ENCODE measurements at places on chromosomes 6 and 20.

DNA sequence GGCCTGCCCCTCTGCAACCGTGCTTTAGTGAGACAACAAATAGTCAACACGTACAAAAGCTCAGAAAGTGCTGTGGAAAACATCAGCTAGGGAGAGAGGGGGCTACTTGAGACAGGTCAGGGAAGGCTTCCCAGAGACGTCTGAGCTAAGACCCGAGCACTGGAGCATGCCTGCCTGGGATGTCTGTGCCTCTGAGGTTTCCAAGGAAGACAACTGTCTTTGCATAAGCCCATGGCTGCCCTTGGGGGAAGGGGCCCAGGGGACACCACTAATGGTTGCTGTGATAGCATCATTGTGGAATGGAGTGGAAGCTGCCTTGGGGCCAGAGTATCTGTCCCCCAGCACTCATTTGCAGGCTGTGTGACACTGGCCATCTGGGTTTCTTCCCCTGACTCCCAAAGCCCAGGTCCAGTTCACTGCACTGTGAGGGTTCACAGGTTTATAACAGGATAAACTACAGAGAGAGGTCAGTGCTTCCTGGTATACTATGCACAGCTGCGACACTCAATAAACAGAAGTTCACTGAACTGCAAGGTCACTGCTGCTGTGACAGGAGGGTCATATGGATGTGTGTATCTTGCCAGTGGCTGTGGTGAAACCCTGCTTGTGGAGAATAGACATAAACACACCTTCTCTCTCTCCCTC lies 1.5 kb upstream of the ARFGEF2 start:
- no peak for DNase-seq

DNA sequence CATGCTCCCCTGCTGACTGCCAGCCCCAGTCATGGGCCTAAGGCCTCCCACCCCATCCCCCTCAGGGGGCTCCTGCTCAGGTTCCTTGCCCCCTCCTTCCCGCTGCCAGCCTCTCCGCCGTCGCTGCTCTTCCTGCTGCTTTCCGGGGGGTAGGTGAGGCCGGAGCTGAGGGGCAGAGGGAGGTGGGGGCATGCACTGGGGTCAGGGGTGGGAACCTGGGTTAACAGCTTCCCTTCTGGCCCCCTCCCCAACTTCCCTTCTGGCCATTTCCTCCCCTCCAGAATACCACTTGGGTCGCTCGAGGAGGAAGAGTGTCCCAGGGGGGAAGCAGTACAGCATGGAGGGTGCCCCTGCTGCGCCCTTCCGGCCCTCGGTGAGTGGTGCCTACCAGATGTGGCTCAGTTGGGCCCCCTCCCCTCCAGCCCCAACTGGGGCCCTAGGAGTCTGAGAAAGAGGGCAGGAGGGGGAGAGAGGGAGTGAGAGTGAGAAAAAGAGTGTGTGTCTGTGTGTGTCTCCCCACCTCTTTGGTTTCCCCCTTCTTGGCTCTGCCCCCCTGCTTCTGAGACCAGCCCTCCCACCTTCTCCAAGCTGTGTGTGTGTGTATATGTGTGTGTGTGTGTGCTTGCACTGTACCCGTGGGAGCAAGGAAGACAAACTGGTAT lies 12.1 kb downstream of the SYNGAP1 start:
- DNase-seq = no peak

- no peak for DNase-seq
Measured at GRCh38 chr20:12207875-12208274, 290.2 kb downstream of the BTBD3 start.

- DNase-seq = no peak
Measured at GRCh38 chr20:62980970-62981369, 25.8 kb downstream of the BHLHE23 start.

GRCh38 chr20:44586289-44586911 lies 4.0 kb downstream of the PKIG start:
- DNase-seq = no peak

DNA sequence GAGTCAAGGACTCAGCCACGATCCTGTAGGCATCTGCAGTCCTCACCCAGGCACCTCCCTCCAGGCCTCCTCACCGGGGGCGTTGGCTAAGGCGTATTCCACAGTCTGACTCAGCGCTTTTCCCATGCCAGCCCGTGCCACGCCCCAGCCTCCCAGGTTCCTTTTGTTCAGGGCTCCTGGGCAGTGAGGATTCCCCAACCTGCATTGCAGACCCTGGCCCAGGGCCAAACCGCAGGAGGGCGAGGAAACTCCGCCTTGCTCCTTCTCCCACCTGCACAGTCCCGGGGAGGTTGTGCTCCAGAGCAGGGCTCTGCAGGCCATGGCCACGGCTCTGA lies 202.8 kb upstream of the CST7 start:
- no peak for DNase-seq

- no peak for DNase-seq
Measured at GRCh38 chr6:68728159-68728979, 93.3 kb downstream of the ADGRB3 start.

DNA sequence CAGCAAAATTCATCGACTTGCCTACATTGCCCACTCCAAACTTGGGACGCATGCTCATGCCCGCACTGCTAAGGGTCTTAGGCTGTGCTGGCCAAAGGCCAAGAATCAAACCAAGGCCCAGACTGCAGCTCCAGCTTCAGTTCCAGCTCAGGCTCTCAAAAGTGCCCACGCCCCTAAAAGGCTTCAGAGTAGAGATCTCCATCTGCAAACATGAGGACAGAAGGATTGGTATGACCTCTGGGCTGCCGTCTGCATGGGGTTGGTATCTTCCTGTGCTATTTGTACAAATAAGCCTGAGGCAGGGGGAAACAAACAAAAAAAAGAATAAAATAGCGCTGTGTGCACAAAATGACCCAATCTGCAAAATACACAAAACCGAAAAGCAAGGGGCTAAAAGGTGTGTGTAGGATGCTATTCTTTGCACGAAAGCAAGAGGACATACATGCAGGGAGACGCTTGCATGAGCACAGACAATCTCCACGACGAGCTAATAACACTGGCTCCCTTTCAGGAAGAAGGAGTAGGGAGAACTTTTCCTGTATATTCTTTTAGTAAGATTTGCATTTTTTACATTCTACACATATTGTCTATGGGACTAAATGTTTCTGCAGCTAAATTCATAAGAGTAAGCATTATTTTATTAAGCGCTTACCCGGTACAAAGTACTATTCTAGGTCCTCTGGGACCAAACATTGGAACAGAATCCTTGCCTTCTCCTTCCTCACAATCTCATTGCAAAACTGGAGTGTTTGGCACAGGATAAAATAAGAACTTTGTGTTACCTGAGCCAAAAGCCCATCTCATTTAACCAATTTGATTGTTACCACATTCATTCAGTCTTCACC lies 33.1 kb downstream of the ATP9A start:
- no peak for DNase-seq

- no peak for DNase-seq
Measured at GRCh38 chr6:43770372-43771209, 580 bp downstream of the VEGFA start.

- no peak for DNase-seq
Measured at GRCh38 chr6:7463785-7464184, 74.2 kb downstream of the RIOK1 start.

DNA sequence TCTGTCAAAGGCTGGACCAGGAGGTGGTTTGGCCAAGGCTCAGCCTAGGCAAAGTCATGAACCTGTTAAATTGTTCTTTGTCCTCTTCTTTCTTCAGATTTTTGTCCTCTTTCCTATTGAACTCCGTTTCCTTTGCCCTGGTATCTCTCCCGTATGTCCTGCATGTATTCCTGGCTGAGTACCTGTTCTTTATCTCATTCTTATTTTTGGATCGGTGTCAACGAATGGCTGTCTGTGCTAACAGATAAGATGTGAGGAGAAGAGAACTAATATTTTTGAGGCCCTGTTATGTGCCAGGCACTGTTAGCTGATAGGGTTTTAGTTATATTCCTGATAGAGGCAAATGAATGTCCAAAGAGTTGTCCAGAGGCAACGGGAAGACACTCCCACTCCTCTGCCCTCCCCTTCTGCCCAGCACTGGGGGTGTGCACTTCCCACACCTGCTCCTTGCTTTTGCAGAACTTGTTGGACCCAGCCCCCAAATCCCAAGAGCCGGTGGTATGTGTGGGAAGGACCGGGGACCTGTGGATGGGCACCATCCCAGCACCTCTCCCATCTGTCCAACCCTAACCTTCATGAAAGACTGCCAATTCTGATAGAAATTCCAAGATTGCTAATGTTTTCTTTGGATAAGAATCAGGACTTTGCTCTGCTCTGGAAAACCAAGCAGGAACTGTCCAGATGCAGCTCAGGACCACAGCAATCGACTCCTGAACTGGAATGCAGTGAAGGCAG lies 20.6 kb downstream of the MMP24OS start:
- no peak for DNase-seq

DNA sequence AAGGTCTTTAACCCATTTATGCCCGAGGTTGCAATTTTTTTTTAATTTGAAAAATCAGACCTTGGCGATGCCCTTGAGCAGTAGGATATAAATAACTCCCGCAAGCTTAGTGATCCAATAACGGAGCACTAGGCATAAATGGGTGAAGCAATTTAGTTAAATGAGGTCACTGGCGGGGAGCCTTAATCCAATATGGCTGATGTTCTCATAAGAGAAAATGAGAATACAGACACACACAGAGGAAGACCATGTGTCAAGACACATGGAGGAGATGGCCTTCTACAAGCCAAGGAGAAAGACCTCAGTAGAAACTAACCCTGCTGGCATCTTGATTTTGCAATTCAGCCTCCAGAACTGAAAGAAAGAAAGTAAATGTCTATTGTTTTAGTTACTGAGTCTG lies 735 bp downstream of the SIRPG start:
- DNase-seq = no peak

DNA sequence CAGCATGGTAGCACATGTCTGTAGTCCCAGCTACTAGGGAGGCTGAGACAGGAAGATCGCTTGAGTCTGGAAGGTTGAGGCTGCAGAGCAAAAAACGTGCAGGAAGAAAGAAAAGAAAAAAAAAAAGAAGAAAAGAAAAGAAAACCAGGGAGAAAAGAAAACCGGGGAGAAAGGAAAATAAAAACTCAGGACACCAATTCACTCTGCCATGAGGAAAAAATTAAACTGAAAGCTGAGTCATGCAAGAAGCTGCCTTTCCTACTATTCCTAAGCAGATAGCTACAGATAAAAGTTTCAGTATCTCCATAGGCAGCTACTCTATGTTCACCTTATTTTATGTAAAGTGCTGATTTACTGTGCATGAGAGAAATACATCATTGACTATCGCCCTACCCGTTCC lies 10.5 kb downstream of the PTGIS start:
- no peak for DNase-seq

DNA sequence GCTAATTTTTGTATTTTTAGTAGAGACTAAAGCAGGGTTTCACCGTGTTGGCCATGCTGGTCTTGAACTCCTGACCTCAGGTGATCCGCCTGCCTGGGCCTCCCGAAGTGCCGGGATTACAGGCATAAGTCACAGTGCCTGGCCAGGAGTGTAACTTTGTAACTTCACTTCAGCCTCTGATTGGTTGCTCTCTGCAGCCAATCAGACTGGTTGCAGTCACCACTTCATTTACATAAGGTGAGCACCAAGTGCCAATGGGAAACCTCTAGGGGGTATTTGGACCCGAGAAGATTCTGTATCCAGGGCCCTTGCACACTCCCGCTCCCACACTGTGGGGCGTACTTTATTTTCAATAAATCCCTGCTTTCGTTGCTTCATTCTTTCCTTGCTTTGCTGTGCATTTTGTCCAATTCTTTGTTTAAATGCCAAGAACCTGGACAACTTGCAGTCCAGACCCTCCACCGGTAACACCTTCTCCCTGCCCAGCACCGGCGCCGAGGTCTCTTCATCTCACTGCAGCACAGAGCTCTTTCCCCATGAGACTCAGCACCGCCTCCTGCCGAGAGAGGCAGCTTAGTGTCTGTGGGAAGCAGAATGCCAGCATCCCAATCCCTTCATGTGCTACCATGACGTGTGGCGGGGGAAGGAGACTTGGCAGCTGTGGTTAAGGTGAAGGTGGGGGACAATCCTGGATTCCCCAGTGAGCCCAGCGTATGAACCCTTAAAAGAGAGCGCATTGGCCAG lies 14.0 kb upstream of the MRGBP start:
- no peak for DNase-seq

- no peak for DNase-seq
Measured at GRCh38 chr20:63224412-63225081, 8.6 kb upstream of the YTHDF1 start.

DNA sequence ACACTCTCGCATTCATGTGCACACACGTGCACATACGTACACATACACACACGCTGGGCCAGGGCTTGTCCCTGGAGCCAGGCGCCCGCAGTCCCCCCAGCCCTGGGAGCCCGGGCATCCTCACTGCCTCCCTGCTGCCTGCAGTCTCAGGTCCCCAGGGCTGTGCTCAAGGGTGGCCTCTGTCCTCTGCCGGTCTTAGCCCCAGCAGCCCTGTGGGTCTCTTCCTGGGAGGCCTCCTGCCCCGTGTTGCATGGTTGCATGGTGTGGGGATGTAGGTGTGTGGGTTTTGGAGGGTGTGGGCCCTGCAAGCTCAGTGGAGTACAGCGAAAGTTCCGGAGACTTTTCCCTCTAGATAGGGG lies 101.5 kb downstream of the TMEM242 start:
- no peak for DNase-seq

DNA sequence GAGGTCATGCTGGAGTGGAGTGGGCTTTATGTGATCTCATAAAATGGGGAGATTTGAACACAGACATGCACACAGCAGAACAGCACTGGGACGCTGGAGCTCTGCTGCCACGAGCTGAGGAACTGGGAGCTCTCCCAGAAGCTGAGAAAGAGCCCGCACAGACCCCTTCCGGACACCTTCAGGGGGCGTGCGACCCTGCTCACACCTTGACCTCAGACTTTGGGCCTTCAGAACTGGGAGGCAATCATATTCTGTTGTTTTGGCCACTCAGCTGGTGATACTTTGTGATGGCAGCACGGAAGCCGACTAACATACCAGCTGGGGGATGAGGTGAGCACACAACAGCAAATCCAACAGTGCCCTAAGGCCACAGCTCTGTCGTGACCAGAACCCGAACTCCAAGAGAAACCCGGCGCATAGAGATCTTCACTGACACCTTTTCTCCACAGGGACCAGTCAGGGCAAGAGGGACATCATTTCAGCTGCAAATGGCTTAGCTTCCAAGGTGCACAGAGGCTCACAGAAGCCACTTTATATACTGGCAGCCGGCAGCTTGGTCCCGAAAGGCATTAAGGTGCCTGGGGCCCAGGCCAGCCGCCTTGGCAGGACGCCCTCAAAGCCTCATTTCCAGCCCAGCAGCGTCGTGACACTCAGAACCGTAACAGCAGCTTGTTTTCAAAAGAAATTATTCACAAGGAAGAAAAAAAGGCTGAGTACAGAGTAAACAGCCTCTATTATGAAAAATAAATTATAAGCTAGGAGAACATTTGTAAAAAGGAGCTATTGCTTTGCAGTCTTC lies 89.3 kb downstream of the RNASET2 start:
- DNase-seq = no peak
